ENCODE measurements at places on chromosomes 7 and 10.

DNA sequence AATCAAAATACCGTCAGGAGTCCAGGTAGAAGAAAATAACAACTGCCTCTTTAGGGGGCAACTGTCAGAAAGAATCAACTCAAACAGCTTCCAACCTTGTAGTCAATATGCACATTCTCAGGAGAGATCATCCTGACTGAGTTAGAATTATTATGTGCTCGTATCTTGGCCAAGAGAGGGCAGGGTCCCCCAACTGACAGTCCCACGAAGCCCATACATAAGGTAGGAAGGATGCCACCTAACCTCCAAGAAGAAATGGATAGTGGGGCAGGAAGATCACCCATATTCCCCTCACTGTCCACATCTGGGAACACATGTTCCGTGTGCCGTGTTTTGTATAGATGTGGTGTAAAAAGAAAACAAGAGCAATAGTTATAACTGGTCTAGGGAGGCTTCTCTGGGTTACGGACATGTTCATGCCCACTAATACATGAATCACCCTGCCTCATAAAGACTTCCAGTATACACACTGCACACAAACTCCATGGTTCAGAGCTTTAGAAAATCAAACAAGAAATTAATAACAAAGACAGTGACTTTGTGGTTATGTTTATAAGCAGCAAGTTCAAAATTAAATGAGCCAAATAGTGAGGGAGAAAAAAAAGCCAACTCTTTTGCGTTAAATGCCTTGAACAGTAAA lies 295.6 kb downstream of the FGFR2 start:
- DNase-seq, result no peak

DNA sequence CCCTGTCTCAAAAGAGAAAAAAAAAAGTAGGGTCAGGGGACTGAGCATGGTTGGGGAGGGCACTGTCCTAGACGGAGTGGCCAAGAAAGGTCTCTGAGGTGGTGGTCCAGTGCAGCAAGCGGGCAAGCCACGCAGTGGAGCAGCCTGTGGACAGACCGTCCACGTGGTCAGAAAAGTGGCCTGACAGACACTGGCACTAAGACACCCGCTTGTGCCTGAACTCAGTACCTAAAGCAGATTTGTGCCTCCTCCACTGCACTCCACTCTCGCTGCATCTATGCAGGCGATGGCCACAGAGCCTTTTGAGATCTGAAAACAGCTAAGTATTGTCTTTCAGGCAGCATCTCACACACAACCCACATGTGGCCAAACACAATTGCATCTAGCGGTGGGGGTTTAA lies 8.8 kb downstream of the ASB10 start:
- peak; percentile 18 for DNase-seq

GRCh38 chr7:20298486-20298901 lies 32.2 kb upstream of the ITGB8 start:
- no peak for DNase-seq

GRCh38 chr10:29554660-29555059 lies 80.1 kb downstream of the SVIL start:
- DNase-seq, result peak; percentile 89

GRCh38 chr10:99673492-99673891 lies 14.2 kb downstream of the ENTPD7 start:
- no peak for DNase-seq

GRCh38 chr7:42766782-42767423 lies 145.0 kb downstream of the C7orf25 start:
- DNase-seq, result no peak

GRCh38 chr7:24722386-24723177 lies 34.7 kb downstream of the GSDME start:
- DNase-seq, result peak; percentile 64

DNA sequence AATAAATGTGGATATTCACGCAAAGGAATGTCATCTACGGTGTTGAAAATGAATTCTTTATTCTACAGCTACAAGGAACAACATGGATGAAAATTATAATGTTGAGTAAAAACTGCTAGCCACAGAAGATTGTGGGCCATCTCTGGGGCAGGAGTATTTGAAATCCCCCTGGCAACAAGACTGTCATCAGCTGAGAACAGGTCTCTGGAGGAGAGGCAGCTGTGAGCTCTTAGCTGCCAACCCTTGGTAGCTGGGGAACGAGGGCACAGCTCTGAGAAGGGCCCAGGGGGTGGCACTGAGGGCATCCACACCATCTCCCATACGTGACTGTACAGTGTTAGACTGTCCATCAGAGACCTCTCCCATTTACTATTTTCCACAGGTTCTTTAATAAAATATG lies 340.1 kb upstream of the MGMT start:
- peak; percentile 27 for DNase-seq

- no peak for DNase-seq
Measured at GRCh38 chr10:24912215-24912614, 40.2 kb downstream of the PRTFDC1 start.

DNA sequence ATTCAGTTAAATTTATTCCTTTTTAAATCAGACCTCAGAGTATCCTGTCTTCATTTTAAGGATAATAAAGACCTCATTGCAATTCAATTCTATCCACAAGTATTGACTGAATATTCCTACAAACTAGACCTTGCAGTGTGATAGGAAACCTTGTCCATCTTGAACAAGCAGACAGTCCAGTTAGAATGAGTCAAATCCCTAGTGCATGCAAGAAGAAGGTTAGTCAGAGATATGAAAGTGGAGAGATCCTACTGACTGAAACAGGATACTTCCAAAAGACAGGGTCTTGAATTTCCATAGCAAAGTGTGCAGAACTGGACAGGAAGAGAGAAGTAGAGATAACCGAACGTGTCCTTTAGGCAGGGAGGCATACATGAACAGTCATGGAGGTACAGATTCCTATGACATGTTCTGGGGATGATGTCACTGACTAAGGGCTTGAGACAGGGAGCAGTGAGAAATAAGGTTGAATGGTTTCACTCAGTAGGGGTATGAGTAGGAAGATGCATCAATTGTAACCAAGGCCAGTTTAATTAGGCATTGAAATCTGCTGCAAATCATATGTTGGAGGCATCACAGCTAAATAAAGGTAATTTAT lies 45.2 kb downstream of the PPP1R3A start:
- DNase-seq, result no peak

DNA sequence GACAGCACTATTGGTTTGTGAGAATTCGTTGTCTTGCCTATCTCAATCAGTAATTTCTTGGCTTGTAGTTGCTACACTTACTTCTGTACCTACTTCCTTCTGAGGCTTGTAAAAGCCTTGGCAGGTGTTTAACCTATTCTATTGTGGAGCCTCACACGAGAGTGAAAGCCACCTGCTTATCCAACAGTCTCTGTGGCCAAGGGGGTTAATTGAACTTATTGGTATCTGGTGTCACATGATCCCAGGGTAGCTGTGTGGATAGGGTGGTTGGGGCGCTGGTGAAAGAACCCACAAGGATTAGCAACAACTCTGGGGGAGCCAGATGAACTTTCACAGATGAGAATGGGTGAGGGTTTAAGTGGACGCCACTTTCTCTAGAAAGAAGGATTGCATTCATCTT lies 13.9 kb upstream of the ATP6V0E2 start:
- DNase-seq, result no peak

DNA sequence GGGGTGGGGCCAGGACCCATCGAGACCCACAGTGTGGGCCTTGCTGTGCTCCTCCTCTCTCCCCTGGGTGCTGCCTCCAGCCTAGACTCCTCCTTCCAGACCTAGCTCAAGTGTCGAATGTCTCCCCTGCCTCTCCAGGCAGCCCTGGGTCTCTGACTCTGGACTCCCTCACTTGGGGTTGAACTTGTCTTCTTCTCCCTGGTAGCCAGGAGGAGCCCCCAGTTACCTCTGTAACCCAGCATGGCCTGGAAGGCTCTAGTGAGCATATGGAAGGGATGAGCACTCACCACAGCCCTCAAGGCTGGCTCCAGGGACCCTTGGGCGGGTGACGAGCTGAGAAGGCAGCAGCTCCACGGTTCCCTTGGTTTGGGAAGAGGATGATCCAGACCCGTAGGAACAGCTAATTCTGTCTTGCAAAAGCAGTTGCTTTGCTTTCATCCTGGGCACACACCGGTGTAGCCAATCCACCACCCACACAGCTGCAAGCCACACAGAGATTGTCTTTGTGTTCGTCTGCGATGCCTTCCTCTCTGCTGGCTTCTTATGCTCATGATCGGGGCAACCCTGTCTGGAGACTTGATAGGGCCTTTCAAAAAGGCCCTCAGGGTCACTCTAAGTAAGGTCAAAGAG lies 52.3 kb upstream of the ANTXRL start:
- peak; percentile 42 for DNase-seq

- DNase-seq, result no peak
Measured at GRCh38 chr7:77903597-77903996, 105.0 kb downstream of the PHTF2 start.

- peak; percentile 56 for DNase-seq
Measured at GRCh38 chr7:141754939-141755338, 9.0 kb upstream of the TAS2R3 start.

DNA sequence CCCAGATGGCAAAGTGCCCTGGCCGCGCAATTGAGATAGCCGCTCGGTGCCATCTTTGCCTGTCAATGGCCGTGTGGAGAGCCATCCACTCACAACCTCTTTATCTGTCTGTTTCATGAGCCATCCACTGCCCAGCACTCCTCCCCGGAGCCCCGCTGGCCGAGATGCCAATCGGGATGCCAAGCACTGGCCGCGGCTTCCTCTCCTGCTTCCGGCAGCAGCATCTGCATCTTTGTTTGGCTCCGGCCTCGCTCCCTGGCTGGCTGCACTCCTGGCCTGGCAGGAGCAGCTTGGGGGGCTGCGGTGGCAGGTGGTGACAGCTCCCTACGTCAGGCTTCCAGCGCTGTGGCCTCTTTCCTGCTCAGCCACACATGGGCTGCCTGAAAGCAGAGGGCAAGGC lies 231.7 kb downstream of the USP6NL start:
- DNase-seq, result no peak

GRCh38 chr10:94174838-94175237 lies 181.1 kb downstream of the PLCE1 start:
- no peak for DNase-seq

GRCh38 chr7:29418056-29418455 lies 145.6 kb upstream of the PRR15 start:
- no peak for DNase-seq

GRCh38 chr10:67492317-67493019 lies 203.5 kb downstream of the CTNNA3 start:
- DNase-seq, result no peak

DNA sequence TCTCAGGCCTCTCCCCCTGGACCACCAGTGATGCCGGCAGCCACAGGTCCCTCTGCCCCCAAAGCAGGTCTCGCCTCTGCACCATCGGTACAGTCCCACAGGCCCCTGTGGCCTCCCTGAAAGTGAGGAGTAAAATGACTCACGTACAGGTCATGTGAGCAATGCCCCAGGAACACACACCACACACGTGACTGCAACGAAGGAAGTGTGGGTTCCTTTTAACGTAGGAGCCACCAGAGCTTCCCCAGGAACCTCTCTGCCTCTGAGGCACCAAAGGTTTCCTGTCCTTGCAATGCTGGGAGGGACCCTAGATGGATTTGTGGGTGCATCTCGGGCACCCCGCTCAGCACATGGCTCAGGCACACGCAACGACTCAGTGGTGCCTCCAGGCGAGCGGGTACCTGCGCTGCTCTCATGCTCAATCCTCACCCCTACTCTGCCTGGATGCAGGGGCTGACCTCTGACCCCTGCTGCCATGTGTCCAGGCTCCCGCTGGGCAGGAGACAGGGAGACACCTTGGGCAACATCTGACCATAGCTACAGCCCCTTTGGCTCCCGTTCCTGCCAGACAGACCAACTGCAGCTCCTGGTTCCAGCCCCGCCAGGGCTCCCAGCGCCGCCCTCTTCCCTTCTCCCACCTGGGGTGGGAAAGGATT lies 120.7 kb downstream of the PRKAG2 start:
- no peak for DNase-seq

GRCh38 chr7:4682621-4683042 lies 537 bp downstream of the FOXK1 start:
- peak; percentile 74 for DNase-seq

DNA sequence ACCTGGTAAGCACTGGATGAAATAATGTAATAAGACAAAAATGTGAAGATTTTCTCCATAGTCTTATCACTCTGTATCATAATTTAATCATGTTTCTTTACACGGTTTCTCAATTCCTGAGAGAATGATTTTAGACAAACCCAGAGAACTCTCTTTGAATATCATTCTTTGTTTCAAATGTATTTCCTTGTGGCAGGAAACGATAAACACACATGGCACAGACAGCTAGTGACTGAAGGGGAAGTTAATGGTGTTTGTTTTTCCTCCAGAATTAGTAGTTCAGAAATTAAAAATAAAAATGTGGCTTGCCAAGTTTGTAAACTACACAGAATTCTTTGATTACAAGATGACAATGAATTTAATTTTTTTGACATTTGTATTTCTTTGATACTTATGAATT lies 163.7 kb upstream of the PRPS1L1 start:
- no peak for DNase-seq

DNA sequence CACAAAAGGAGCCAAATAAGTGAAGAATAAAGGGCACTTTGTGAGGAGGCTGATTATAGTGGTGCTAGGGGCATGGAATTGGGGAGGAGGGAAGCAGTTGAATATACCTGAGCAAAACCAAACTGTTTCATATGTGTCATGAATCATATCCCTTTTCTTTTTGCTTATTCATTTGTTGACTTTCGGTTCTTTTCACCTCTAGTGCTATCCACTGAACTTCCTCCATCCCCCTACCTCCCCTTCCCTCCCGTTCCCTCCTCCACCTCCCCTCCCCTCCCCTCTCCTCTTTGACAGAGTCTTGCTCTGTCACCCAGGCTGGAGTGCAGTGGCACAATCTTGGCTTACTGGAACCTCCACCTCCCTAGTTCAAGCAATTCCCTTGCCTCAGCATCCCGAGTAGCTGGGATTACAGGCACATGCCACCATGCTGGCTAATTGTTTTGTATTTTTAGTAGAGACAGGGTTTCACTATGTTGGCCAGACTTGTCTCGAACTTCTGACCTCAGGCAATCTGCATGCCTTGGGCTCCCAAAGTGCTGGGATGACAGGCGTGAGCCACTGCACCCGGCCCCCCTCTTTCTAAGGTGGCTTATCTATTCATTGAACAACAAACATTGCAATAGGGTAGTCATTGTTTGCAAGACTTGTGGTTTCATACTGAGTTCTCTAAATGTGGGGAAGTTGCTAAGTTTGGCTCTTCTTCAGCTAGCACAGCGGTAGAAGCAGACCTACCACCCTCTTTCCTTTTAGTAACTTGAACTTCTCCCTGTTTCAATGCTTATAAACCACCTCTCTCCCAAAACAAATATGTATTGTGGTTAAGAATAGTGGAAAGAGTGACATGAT lies 150.4 kb upstream of the PRPS1L1 start:
- DNase-seq, result peak; percentile 88

DNA sequence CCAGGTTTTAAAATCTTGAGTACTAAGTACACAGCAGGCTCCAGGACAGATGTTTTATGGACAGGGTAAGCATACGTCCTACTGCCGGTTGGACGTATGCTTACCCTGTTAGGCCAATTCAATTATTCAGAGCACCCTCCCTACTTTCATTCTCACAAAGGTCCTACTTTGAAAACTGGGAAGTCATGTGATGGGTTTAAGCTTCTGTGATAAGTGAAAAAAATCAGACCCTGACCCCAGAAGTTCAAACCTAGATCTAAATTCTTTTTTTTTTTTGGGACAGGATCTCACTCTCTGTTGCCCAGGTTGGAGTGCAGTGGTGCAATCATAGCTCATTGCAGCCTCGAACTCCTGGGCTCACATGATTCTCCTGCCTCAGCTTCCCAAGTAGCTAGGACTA lies 55.2 kb downstream of the HIPK2 start:
- DNase-seq, result no peak

GRCh38 chr10:114479307-114479706 lies 75.0 kb upstream of the AFAP1L2 start:
- DNase-seq, result no peak

- peak; percentile 80 for DNase-seq
Measured at GRCh38 chr7:148575640-148576411, 14.7 kb upstream of the C7orf33 start.
